ENCODE measurements at places on chromosomes 6 and 20.
A peak's percentile ranks its signal among the peaks of the same experiment; 100 is the strongest.

GRCh38 chr20:5170341-5170740 lies 43.5 kb downstream of the CDS2 start:
- no peak for DNase-seq

- peak; percentile 70 for DNase-seq
These were observed 170.2 kb upstream of the ZNF217 start for GRCh38 chr20:53763707-53764414.

DNA sequence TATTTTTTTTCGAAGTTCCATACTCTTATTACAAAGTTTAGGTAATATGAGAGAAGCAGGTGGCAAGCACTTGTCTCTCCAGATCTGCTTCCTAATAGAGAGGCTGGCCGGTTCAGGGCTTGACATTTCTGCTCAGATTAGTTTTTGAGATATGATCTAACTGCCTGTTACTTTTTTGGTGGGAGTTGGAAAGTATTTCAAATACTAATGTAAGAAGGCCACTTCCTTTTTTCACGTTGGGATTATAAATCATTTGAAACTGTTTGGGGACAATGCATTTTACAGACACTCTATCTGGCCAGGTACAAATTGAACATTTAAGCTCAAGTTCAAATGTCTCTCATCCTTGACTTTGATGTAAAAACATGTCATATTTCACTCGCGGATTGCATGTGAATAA lies 222.1 kb upstream of the SULF2 start:
- no peak for DNase-seq

- no peak for DNase-seq
These were observed 8.0 kb downstream of the SAYSD1 start for GRCh38 chr6:39107034-39107433.

DNA sequence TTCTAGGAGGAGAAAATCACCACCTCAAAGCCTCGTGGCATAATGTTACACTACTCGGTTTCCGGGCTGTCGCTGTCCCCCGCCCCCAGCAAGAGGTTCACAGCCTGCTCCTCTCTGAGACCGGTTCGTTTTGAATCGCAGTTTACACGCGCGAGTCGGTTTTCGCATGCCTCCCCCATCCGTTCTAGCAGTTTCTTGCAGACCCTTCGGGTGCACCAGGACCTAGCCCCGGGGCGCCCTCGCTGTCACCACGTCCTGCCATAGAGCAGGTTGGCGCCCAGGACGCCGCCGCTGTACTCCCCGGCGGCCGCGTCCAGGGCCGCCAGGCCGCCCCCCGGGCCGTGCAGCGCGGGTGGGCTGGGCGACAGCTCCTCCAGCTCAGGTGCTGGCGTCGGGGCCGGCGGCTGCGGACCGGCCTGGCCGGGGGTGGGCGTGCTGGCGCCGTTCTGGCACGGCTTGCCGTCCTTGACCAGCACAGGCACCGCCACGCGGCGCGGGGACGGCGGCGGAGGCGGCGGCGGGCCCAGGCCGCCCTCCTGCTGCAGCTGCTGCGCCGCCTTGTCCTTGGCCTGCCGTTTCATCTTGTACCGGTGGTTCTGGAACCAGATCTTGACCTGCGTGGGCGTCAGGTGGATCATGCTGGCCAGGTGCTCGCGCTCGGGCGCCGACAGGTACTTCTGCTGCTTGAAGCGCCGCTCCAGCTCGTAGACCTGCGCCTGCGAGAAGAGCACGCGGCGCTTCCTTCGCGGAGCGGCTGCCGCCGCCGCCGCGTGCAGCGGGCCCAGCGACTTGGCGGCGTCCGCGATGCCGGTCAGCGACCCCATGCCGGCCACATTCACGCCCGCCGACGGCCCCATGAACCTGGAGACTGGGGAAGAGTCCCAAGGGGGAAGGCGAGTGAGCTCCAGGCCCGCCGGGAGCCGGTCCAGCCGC lies 1.4 kb downstream of the NKX2-4 start:
- DNase-seq, result no peak

DNA sequence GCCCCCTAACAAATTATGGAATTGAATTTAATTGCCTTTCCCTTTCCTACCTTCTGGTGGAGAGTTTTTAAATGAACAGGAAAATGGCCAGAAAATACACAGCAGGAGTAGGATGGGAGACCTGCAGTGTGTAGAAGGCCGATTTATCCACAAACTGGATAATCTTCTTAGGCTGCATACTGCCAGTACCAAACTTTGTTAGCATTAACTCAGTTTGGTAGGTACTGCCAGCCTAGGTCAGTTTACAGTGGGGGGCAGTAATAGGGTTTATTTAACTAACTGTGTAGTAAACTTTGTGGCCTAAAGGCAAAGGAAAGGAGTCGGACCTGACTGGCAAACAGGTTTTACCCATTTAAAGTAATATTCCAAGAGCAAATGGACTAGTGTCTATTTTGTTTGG lies 4.6 kb downstream of the NCOA3 start:
- DNase-seq, result no peak

- DNase-seq, result no peak
These were observed 15.2 kb downstream of the TAF4 start for GRCh38 chr20:62050166-62051120.

GRCh38 chr20:15446373-15446772 lies 1109.0 kb upstream of the FLRT3 start:
- no peak for DNase-seq

DNA sequence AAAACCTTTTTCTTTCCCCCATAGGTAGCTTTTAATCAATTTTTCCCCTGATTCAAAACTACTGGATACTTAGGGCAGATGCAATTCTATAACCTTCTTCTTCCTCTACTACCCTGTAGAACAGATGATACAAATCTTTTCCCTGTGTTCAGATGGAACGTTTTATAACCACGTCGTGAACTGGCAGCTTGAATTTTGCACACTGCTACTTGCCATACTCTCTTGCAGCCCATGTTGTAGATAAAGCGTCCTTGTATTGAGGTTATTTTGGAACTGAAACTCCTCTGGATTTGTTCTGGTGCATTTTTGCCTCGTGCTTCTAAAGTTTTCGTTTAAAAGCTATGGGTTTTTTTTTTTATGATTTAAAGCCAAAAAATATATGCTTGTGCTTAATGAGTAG lies 440.2 kb downstream of the RFPL4B start:
- DNase-seq, result no peak

DNA sequence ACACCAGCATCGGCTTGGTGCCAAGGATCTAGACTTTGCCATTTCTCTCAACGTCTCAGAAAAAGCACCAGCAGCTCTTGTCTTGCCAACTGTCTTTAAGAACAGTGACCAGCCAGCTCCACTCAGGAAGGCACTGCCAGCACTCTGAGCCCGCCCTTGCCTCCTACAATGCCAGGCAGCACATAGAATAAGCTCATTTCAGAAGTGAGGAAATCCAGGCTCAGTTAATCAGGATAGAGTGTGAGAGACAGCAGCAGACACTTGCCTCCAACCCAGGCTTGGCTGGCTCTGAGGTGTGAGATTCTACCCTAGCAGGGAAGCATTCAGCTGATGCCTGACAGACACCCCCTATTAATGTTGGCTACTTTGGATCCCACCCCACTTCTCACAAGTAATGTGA lies 4.3 kb upstream of the SYNDIG1 start:
- DNase-seq, result no peak

DNA sequence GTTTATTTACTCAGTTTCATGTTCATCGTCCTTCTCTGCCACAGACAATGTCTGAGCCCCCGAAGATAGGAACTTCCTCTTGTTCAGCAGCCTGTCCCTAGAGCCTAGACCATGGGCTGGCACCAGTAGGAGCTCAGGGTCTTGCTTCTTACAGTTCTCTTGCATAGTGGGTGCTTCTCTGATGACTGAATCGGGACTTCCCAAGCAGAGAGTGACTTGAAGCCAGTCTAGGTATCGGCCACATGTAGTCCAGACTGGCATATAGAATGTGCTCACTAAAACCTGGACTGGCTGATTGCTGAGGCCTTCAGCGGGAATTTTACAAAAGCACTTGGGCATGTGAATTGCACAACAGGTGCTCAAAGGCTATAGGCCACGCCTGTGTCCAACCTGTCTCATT lies 52.0 kb downstream of the PRDM1 start:
- DNase-seq, result no peak

GRCh38 chr6:15974817-15975216 lies 154.1 kb upstream of the MYLIP start:
- no peak for DNase-seq

GRCh38 chr6:137241481-137242038 lies 22.4 kb upstream of the IFNGR1 start:
- no peak for DNase-seq

- DNase-seq, result no peak
These were observed 338.0 kb upstream of the PTCHD4 start for GRCh38 chr6:48449002-48449401.
